ENCODE measurements at places on chromosomes 4 and X. TPM values are rescaled to one million over a fixed set of nuclear protein-coding genes. Genes with fewer than 3 reads are reported as not detected.

TBC1D8B gene
- 11.6 TPM for total RNA-seq

ATOH1 gene
- total RNA-seq, result 34.4 TPM

DNA sequence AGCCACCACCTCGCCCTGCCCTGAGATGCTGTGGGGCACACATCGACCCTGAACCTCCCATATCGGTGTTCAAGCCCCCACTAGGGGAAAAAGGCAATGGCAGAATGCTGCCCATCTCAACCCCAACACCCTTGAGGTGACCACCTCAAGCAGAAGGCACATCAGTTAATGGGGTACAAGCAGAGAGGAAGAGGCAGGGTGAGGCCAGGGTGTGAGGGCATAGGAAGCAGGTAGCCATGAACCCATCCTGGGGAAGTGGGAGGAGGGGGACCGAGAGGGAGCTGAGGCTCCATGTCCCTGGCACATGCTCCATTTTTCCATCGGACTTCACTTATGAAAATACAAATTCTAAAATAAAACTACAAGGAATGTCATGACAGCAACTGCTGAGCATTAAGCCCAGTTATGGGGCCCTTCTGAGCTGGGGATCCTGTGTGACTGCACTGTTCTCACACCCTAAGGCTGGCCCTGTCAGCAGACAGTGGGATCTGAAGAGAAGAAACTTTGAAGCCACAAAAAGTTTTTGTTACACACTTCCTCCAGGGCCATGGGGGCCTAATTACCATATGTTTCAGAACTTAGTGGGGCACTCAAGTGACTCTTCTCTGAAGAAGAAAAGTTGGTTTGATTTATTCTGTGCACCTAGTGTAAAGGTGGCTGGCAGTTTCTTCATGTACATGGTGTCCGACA, 68.2 kb upstream of the FAM241A start:
- no peaks in the 10 kb centered on the region for H3K36me3 ChIP-seq
- no peaks in the 10 kb centered on the region for H3K4me1 ChIP-seq
- no peak for DNase-seq
- H3K27me3 ChIP-seq, result no peaks in the 10 kb centered on the region
- no peak overlapping the region for H3K4me3 ChIP-seq

DNA sequence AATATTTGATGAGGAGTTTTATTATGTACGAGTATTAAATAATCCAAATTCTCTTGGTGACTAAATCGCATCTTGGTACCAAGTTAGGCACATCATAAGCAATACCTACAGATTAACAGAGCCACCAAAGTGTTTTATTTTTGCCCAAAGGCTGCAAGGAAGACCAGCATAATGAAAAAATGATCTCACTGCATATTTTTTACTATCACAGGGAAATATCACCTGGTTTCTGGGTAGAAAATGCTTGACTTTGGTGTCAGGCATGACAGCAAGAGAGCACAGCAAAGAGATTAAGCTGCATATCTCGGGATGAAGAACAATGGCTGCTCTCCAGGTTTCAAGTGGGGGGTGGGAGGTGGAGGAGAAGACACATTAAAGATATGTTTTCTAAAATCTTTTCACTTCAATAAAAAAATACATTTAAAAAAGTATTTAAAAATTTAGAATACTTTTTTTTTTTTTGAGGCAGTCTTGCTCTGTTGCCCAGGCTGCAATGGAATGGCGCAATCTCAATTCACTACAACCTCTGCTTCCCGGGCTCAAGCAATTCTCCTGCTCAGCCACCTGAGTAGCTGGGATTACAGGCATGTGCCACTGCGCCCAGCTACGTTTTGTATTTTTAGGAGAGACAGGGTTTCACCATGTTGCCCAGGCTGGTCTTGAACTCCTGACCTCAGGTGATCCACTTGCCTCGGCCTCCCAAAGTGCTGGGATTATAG, 86.1 kb downstream of the FRYL start:
- H3K4me1 ChIP-seq, result no peaks in the 10 kb centered on the region
- H3K36me3 ChIP-seq, result no peaks in the 10 kb centered on the region
- no peak for DNase-seq
- no peaks in the 10 kb centered on the region for H3K27me3 ChIP-seq
- no peak overlapping the region for H3K27ac ChIP-seq

ADAMTS3 gene
- total RNA-seq, result 0.15 TPM

DNA sequence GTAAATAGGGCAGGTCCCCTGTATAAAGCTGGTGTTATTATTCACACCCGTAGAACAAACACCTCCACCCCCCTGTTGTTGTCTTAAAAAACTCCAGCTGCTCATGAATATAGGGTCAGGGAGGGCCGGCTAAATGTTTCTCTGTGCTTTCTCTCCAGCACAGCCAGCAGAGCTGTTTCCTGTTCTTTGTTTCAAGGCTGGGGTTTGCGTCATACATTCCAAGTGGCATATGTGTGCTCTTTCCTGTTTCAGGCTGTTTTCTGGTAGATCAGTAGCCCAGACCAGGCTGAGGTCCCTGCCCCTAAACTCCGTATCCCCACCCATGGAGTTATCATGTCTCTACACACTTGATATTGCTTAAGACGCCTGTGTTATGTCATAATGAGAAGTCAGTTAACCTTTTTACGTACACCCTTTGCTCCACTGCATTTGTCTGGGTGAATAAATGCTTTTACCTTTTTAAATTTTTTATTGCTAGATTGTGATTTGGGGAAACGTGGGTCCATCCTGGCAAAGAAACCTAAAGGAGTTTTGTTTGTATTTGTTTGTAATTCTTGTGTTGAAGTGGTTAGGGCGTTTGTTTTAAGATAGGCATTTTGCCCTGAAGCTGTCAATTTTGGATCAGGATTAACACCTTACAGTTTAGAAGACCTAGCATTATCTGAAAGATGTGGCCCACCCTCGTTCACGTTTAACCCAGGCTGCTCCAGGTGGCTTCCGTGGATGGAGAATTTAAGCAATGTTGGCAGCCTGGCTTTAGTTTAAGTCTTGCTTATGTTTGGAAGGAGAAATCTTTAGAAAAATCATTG, 3.3 kb downstream of the KLF3 start:
- peak; percentile 93 for DNase-seq
- no peaks in the 10 kb centered on the region for H3K27me3 ChIP-seq
- H3K27ac ChIP-seq, result peak overlapping the region; percentile 98

RENBP gene
- 3.3 TPM for total RNA-seq

Measured in colonic mucosa (tissue), 4 donors.